ENCODE measurements at places on chromosomes 5 and 9.

DNA sequence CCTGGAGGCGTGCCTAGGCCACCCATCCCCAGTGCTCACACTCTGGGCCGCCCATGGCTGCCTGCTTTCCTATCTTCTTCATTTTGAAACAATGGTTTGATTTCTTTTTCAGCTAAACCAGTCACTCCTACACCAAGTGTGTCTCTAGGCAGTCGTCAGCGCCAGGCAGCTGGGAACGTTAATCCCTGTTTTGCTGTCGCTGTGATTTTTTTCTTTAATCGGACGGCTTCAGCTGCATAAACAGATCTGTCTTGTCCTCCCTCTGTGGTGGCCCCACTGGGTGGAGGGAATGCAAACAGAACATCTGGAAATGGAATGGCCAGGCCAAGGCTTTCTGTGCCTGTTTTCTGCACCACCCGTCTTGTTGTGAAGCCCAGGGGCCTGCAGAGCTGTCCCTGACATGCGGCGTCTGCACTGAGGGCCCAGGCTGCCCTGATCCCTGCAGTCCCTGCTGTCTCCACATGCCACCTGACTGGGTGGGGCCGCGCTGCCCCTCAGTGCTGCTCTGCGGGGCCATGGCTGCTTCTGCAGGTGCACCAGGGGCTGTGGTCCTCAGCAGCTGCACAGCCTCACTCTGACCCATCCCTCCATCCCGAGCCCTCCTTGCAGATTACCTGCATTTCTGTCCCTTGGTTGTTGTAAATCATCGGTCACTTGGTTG lies 51.5 kb downstream of the WNK2 start:
- DNase-seq: no peak

- no peak for DNase-seq
Measured at GRCh38 chr5:2223303-2223702, 340.6 kb upstream of the IRX4 start.

GRCh38 chr9:33506626-33507370 lies 17.3 kb upstream of the ANKRD18B start:
- DNase-seq: no peak

DNA sequence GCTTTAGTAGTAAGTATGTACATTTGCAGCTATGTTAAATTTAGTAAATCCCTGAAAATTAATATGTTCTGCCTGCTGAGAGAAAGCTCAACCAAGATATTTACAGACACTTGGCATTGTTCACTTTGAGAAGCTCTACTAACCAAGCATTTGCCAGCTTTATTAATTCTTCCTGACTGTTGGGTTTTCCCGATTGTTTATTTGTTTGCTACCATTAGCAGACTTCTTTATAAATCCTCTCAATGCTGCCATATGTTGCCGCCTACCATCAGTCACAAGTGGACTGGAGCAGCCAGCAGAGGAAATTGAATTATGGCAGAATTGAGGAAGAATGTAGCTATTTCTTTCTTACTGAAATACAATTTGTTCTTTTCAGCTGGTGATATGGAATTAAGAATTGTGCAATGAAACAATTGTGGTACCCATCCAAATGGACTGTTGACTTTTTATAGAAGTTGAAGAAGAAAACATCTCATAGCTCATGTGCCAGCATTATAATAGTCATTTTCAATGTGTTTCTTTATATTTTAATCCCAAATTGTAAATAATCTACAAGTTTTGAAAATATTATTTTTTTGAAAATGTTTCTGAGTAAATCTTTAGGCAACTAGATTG lies 588.7 kb upstream of the CDH6 start:
- DNase-seq: no peak

- DNase-seq: no peak
Measured at GRCh38 chr9:10921671-10922070, 308.9 kb upstream of the PTPRD start.

DNA sequence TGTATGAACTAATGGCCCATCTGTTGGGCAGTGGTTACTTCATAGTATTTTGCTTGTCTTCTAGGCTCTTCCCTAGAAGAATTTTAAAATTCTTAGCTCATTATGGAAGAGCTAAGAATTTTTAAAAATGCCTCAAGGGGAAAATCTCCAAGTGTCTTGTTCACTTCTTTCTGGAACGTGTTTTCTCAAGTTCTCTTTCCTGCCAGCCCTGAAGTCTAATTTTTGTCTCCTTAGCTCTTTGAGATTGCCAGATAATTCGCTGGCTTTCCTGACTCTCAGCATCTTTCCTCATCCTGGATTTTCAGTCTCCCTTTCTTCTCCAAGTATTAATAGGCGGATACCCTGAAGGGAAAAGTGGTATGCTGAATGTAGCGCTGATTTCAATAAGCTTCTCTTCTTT lies 395.4 kb downstream of the ARRDC3 start:
- no peak for DNase-seq

DNA sequence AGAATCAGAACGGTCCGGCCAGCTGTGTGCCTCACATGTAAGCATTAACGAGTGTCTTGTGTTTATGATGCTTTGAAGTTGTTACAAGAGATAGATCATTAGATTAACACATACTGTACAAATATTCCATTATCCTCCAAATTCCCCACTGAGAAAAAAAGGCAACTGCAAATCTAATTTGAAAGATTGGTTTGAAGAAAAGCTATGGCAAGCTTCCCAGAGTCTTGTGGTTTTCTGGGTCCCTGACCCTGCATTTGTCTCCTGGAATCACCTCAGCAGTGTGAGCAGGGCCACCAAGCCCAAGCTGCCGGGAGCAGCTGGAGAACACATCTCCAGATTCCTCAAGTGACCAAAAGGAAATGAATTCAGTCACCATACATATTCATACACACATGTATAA lies 36.9 kb upstream of the ADAMTS16 start:
- DNase-seq: no peak

DNA sequence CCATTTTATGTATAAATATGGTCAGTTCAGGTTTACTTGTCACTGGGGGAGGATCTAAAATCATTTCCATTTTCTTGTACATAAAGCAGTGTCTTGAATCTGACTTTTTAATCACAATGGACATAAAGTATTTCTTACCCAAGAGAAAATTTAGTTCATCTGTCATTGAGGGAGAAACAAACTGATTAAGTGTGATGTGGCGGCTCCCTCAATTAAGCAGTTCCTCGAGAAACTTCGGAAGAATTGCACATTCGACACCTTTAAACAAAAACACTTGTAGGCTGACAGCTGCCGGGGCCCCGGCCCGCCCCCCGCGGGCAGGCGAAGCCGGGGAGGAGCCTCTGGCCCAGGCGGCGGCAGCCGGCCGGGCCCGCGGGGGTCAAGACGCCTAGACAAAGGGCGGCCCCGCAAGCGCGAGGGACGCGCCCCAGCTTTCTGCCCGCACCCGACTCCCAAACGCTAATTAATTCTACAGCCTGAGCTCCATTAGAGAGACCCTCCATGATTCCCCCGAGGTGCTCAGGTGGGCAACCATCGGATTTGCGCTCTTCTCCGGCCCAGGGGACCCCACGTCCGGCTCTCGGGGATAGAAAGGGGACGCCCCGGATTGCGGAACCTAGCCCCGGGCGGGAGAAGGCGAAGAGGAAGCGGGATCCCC lies 750 bp downstream of the TRIM36 start:
- no peak for DNase-seq

- DNase-seq: no peak
Measured at GRCh38 chr5:26205121-26205520, 833.3 kb downstream of the CDH9 start.

GRCh38 chr5:39099831-39100230 lies 25.6 kb upstream of the RICTOR start:
- no peak for DNase-seq

GRCh38 chr9:81116340-81117137 lies 572.8 kb downstream of the TLE1 start:
- DNase-seq: no peak

GRCh38 chr5:179487145-179487544 lies 63.2 kb upstream of the RUFY1 start:
- DNase-seq: no peak

DNA sequence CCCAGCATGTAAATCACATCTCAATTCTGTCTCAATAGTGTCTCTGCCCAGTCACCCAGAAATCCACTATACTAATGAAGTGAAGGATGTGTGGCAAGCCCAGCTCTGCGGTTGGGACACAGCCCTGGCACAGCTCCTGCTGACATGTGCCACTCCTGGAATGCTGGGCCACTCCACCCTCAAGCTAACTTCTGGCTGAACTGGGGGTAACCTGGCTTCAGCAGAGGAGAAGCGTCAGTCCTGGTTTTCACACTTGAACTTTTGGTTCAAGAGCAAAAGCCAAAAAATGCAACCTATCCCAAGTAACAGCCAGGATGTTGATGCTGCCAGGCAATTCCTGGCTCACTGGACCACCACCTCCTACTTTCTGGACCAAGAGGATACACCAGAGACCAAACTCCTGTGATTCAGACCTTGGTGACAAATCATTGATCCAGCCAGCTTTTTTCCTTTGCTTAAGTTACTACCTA lies 86.4 kb downstream of the ARRDC3 start:
- DNase-seq: no peak

GRCh38 chr5:140312067-140312790 lies 9.3 kb upstream of the PFDN1 start:
- no peak for DNase-seq

- no peak for DNase-seq
Measured at GRCh38 chr9:137319011-137319738, 17.1 kb upstream of the NRARP start.
